ENCODE measurements at places on chromosomes 16 and 17. TPM values are rescaled to one million over a fixed set of nuclear protein-coding genes. Genes with fewer than 3 reads are reported as not detected.

Gene SEPTIN12
- not detected for total RNA-seq

Gene MSL1
- 64.1 TPM for total RNA-seq

Gene TSEN54
- total RNA-seq: 8.0 TPM

Gene DNASE1L2
- 0.16 TPM for total RNA-seq

Gene SLC12A3
- total RNA-seq: not detected

Gene ZACN
- not detected for total RNA-seq

Gene ACSM2A
- not detected for total RNA-seq

Gene CDH8
- total RNA-seq: not detected

Gene PRPSAP1
- 48.1 TPM for total RNA-seq

Gene ARL5C
- total RNA-seq: 2.1 TPM

Gene PRKCB
- 0.16 TPM for total RNA-seq

Gene ARSG
- total RNA-seq: 2.7 TPM

Gene UMOD
- total RNA-seq: not detected

Gene CEMP1
- total RNA-seq: not detected

Gene CYGB
- 35.2 TPM for total RNA-seq

Gene TP53TG3C
- not detected for total RNA-seq

Gene COG4
- total RNA-seq: 59.9 TPM

Gene ZNF205
- 14.7 TPM for total RNA-seq

Gene SDF2
- total RNA-seq: 36.9 TPM

Gene ADORA2B
- 19.3 TPM for total RNA-seq

Gene EME1
- not detected for total RNA-seq

Gene PTX4
- total RNA-seq: not detected

Gene KRT16
- total RNA-seq: 2.0 TPM

Gene CLEC18C
- total RNA-seq: 0.90 TPM

Gene NACA2
- not detected for total RNA-seq

Gene CES4A
- 2.2 TPM for total RNA-seq

Gene KRT39
- not detected for total RNA-seq

Gene KRTAP9-8
- not detected for total RNA-seq

Gene AMDHD2
- total RNA-seq: 74.3 TPM

Gene RNF135
- 10.7 TPM for total RNA-seq

Gene RAB26
- 3.6 TPM for total RNA-seq

Gene HOXB8
- total RNA-seq: 0.09 TPM

Gene GRIN2A
- total RNA-seq: 3.4 TPM

Gene CRHR1
- total RNA-seq: not detected

Gene SPEM2
- not detected for total RNA-seq

Gene TPSG1
- total RNA-seq: not detected

Gene CDH3
- total RNA-seq: not detected

Gene TNFRSF17
- not detected for total RNA-seq

Gene SEZ6L2
- total RNA-seq: 1.4 TPM

Gene PPM1E
- 0.41 TPM for total RNA-seq

Gene SLC46A1
- total RNA-seq: 2.0 TPM

Gene RFFL
- total RNA-seq: 17.0 TPM

Gene ANKFN1
- not detected for total RNA-seq

Gene CAVIN1
- total RNA-seq: 721 TPM

Gene CHD9NB
- 2.3 TPM for total RNA-seq

Gene EVPLL
- total RNA-seq: not detected

Gene TMIGD1
- not detected for total RNA-seq

Gene ENPP7
- total RNA-seq: not detected

Gene PNMT
- total RNA-seq: not detected

Gene NLRC3
- total RNA-seq: not detected

Gene SULT1A1
- 24.9 TPM for total RNA-seq

Gene AGRP
- total RNA-seq: not detected

Gene CCL11
- total RNA-seq: not detected

Gene NPIPA2
- total RNA-seq: not detected

Gene KRT33A
- total RNA-seq: not detected

Gene ITGAX
- not detected for total RNA-seq

Gene FBXW10B
- not detected for total RNA-seq

Gene KIF2B
- total RNA-seq: not detected

Measured in fibroblast of the aortic adventitia (primary cell).